Umbilical cord (tissue), 2 donors: ENCODE measurements at places on chromosomes 13 and 19.

DNA sequence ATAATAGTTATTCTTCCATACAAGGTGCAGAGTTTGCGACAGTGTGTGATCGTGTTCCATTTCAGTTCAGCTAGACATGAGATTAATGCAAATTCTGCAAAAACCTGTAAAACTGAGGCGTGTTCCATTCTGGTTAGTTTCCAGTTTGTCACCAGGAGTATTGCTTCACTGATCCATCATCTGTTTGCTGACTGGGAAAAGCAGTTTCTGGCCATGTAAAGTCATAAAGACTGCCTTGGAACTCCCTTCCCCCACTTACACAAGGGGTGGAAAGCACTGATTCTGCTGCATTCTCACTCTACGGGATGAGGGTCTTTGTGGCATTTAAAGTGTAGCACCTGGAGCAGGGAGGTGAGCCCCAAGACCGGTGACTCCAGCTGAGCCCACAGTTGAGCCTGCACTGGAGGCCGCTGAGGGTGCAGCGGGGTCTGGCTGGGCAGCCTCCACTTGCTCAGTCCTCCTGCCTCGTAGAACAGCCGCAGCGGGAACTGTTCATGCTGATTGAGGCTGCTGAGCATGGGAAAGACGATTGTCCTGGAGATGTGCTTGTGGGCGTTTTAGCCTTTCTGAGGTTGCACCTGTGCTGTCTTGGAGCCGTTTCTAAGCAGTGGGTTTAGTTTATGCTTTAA is 2.0 kb downstream of the ZNF57 start:
- DNase-seq: no peak

DNA sequence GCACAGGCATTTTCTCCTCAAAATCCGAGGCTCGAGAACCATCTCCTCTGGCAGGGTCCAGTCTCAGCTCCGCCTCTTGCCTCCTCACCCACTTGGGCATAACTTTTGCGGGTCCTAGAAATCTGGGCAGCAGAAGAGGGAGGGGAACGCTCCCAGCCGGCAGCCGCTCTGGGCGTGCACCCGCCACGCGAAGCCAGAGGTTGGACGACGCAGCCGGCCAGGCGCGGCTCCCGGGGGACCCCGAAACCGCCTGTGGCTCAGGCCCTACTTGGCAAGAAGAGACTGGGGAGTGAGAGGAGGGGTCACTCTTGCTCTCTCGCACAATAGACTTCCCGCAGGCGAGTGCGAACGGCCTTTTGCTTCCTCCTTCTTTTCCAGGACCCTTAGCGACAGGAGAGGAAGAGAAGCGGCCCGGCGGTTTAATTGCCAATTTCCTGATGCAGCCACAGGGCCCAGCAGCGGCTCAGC is 6.0 kb upstream of the SOX1 start:
- DNase-seq: no peak

GRCh38 chr19:30085394-30085793 is 143.4 kb downstream of the URI1 start:
- DNase-seq: no peak

- DNase-seq: no peak
Measured at GRCh38 chr13:105410602-105411001, 1124.9 kb downstream of the EFNB2 start.

DNA sequence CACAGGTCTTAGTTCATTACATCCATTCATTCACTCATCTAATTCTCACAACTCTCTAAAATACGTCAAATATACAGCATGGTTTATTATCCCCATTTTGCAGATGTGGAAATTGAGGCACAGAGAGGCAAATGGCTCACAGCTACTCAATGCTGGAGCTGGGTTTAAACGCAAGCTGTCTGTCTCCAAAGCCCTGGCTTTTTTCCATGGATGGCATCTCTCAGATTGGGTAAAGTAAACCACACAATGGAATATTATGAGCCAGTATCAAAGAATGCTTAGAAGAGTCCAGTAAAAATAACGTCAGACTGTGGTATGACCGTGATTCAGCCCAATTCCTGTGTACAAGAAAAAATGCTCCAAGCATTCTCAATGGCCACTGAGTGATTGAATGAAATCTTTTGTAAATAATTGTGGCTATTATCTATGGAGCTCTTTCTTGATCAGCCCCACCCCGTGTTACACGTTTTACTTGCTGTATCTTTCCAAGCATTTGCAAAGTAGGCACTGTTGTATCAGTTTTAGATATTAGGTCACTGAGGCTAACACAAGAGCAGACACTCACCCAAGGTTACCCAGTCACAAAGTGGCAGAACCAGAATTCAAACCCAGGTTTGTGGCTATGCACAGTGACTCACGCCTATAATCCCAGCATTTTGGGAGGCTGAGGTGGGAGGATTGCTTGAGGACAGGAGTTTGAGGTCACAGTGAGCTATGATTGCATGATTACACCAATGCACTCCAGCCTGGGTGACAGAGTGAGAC is 5.5 kb upstream of the ACP7 start:
- DNase-seq: no peak

DNA sequence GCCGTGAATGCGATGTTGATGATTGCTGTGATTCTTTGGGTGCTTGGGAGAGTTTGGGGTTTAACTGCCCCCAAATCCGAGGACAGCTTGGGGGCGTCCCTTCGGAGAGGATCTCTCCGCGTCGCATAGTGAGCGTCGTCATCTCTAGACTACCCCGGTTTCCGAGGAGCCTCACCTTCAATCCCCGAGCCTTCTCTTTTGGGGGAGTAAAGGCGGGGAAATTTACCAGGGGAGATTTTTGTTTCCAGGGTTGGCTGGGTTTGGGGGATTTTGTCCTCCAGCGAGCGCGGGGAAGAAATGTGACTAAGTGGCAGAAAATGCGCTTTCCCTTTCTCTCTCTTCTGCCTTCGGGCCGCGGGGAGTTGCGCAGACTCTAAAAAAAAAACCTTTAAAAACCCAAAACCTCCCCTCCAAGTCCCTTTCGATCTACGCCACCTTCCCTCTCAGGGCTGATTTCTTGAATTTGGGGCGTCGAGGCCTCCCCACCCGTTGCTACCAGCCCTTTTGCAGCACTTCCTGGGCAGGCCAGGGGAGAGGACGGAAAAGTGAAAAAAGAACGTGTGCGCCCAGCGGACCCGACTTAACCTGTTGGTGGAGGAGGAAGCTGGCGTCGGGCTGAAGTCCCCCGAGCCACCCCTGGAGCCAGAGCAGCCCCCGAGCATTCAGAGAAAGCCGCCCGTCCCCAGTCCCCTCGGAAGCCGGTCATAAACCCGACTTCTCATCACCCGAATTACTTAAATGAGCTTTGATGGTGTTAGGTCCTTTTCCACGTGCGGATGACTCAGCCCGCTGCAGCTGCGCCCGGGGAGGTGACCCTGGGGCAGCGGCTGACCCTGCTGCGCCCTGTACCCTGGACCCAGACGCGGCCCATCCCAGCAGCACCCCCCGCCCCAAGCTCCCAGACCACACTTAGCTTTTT is 17.7 kb downstream of the NFIX start:
- DNase-seq: no peak

DNA sequence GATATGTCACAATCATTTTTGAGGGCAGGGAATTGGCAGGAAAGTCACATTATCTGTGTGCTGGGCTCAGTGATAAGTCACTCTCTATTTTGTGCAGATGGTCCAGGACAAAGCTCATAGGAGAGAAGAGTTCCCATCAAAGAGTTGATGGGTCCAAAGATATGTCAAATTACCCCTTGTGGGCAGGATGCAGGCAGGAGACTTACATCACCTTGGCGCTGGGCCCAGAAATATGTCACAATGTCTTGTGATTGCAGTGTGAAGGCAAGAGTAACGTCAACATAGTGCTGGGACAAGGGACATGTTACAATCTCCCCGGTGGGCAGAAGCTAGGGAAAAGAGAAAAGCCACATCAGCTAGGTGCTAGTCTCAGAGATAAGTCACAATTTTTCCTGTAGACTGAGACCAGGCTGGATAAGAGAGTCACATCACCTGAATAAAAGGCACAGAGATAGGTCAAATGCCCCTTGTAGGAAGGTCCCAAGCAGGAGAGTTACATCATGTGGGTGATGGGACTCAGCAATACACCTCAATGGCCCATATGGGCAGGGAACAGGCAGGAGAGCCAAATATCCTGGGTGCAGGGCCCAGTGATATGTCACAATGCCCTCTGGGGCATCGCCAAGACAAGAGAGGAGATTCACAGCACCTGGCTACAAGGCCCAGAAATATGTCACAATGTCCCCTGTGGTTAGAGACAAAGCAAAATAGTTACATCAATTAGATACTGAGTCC is 47.9 kb downstream of the ZNF99 start:
- DNase-seq: no peak

DNA sequence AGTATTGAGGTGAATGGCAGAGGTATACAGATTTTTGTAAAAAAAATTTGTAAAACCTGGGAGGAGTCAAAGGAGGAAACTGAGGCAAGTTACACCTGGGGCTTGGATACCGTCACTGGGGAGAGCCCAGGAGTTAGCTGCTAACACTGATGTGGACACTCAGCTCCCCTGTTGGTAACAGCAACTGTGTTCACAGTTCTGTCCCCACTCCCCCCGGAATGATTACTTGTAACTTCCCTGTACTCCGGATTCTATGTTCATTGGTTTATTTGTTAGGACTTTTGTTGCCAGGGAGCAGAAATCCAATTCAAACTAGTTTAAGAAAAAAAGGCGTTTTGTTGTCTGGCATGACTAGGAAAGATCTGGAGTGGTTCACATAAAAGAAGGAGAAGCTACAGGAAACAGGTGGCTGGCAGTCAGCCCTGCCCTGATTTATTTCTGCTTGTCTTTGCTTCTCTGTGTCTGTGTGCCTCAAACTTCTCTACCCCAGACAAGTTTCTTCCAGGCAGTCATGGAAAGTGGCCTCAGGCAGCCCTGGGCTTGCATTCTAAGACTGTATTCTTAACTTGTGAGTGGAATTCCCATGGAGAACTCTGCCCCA is 2.3 kb upstream of the GPR12 start:
- no peak for DNase-seq

DNA sequence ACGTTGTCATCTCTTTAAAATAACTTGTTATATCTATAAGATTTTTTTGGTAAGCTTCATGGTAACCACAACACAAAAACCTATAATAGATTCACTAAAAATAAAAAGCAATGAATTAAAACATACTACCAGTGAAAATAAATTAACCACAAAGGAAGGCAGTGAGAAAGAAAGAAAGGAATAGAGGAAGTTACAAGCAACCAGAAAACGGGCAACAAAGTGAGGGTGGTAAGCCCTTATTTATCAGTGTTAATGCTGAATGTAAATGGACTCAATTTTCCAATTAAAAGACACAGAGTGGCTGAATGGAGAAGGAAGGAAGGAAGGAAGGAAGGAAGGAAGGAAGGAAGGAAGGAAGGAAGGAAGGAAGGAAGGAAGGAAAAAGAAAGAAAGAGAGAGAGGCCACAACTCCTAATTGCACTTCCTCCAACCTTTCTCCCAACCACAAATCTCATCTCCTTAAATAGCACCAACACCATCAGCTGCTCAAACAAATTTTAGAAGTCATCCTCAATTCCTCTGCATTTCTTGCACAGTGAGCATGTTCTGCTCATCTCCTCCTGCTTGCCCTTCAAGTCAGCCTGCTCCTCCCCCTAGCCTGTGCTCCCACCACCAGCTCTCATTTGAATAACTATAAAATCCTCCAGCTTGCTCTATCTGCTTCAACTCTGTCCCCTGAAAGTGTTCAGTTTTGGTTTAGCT is 48.6 kb downstream of the CCNA1 start:
- no peak for DNase-seq
